ENCODE measurements at places on chromosomes 2 and 18.

GRCh38 chr18:64956465-64956864 lies 794.3 kb upstream of the CDH7 start:
- no peak for DNase-seq

GRCh38 chr2:224407241-224407701 lies 5.4 kb upstream of the FAM124B start:
- no peak for DNase-seq

- DNase-seq = no peak
Measured at GRCh38 chr18:22465859-22466457, 48.2 kb upstream of the CTAGE1 start.

- DNase-seq = no peak
Measured at GRCh38 chr2:169172151-169172735, 102.9 kb downstream of the DHRS9 start.

- DNase-seq = no peak
Measured at GRCh38 chr18:36179562-36180355, 7.5 kb upstream of the MOCOS start.

DNA sequence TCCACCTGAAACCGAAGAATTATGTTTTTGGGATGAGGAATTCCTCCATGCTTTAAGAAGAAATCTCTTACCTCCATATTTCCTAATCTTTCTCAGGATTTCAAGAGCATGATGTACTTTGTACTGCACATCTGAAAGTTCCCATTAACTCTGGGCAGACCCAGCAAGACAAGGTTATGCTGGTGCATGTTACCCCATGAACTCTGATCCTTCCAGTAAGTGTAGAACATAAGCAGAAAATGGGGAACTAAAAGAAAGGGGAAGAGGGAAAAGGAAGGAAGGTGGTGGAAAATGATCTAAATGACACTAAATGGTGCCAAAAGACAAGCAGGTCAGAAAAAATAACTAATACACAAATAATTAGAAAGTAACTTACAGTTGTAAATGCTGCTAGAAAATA lies 50.7 kb downstream of the STRN start:
- DNase-seq = no peak

GRCh38 chr2:88110830-88111229 lies 17.0 kb downstream of the FABP1 start:
- no peak for DNase-seq

GRCh38 chr2:238467792-238468191 lies 41.1 kb downstream of the ASB1 start:
- no peak for DNase-seq

GRCh38 chr2:230312638-230313037 lies 14.4 kb upstream of the SP140L start:
- no peak for DNase-seq

- no peak for DNase-seq
Measured at GRCh38 chr2:30702694-30703093, 104.6 kb downstream of the CAPN13 start.

DNA sequence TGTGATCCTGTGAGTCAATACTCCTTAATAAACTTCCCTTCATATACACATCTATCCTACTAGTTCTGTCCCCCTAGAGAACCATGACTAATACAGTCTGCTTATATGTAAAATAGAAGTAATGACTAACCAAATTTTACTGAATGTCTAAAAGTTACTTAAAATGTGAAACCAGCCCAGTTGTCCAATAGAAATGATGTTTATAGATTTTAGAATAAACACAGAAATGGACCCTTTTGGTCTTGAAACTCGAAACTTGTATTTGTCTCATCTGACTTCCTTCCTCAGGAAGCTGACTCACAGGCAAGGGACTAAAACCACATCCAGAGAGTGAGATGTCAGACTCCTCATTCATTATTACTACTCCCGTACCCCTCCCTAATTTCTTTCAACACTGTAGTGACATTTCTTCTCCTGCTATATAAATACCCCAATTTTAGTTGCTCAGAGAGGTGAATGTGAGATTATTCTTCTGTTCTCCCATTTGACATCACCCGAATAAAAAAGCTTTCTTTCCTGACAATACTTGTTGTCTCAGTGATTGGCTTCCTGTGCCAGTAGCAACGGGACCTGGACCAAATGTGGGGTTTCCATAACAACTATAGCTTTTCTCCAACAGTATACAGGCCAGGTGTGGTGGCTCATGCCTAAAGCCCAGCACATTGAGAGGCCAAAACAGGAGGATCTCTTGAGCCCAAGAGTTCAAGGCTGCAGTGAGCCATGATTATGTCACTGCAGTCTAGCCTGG lies 486.0 kb downstream of the ERBB4 start:
- DNase-seq = no peak

- DNase-seq = no peak
Measured at GRCh38 chr2:121696410-121696930, 40.2 kb downstream of the NIFK start.

- DNase-seq = no peak
Measured at GRCh38 chr2:36650031-36650829, 46.3 kb upstream of the VIT start.

DNA sequence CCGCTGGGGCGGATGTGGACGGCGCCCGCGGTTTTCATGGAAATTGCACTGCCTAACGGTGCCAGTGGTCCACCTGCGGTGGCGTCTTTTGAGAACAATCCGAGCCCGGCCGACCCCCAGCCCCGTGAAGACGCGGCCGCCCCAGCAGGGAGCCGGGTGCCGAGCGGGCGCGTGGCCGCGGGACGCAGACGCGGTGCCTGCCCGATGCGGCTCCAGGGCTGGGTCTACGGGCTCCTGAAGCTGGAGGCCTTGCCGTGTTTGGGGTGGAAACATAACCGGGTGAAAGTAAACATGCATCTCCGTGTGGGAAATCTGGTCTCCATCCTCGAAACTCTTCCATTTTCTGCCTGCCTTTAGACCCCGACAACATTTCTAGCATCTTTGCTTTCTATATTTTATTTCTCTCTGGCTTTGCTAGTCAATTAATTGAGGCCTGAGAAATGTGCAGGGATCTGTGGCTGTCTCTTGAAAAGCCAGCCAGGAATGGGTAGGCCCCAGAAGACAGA lies 572 bp downstream of the INPP4A start:
- no peak for DNase-seq

DNA sequence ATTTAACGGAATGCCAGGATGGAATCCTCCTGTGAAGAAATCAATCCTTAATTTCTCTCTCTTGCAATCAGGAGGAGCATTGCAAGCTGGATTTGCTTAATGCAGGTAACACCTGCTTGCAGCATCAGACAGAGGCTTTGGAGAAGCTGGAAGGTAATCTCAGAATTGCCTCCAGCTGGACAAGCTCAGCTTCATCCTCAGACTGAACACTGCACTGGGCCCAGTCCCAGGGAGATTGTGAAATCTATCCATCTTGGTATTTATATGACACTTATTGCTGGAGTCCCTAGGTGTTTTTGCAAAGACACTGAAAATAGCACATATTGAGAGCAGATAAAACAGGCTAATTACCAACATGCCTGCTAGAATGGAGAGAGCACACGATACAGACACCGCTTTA lies 179.4 kb upstream of the SESTD1 start:
- no peak for DNase-seq

DNA sequence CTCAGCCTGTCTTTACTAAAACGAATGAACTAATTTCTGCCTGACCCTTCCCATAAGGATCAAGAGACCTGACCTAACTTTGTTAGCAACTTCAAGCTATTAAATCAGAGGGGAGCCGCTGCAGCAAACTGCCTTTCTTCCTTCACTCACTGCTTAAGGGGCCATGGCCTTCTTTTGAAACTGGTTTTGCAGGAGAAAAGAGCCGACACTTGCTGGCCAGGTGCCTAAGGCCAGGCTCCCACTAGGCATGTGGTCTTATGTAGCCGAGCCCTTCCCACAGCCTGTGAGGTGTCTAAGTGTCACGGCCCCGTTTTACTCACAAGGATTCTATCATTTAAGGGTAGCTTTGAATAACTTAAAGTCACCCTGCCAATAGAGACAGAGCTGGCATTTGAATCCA lies 130.8 kb downstream of the ZNF236 start:
- no peak for DNase-seq

DNA sequence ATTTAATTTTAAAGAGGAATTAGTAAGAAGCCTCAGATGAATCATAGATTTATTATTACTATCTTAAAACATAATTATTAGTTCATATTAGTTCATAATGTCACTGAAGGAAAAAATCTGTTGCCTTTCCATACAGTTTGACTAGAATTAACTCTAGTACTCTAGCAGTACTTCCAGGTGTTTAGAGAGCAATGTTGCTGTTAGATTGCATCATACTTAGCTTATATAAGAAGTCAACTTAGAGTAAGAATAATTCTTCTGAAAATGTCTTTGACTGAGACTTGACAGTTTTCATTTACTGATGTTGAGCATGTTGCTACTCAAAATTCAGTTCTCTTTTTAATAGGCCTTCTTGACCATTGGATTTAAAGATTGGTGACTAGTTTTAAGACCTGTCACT lies 4.7 kb downstream of the RAB3GAP1 start:
- DNase-seq = no peak

DNA sequence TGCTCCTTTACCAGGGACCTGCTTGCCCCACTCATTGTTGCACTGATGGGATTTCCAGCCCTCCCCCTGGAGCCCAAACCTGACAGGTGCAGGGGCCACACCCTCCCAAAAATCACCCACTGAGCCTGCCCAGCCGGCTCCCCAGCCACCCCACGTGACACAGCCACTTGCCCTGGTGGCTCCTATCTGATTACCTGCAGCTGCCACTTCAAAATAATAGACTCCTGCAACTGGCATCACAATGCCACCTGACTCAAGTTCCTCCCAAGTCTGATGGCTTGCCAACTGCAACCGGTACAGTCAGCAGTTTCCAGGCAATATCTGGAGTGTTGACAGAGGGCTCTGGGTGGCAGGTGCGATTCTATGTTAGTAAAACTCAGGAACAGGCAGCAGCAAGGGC lies 66.2 kb downstream of the CRACDL start:
- DNase-seq = peak; percentile 88

DNA sequence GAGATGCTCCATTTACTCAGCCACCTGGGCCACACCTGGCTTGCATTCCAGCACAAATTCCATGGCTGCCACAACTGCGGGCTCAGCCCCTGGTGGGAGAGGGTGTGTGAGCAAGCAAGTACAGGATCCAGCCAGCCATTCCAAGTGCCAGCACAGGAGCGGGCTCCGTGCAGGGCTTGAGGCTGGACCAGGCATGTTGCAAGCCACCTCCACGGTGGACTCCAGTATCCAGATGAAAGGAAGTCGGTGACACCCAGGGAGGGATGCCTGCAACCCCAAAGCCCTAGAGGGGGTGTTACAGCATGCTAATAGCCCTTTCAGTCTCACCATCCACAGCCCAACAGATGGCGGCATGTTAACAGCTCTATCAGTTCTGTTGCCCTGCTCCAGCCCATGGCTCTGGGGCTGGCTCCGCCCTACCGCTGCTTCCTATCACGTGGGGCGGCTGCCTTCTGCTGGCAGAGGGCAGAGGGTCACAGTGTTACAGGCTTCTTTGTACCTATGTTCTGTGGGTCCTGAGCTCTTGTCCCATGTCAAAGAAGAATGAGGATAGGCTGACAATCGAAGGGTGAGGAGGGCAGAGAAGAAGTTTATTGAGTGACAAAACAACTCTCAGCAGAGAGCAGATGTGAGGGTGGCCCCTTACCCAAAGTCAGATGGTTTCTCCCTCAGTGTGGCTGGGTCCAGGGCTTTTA lies 11.7 kb upstream of the GORASP2 start:
- DNase-seq = no peak

GRCh38 chr2:26590980-26591618 lies 50.1 kb downstream of the CIB4 start:
- no peak for DNase-seq

DNA sequence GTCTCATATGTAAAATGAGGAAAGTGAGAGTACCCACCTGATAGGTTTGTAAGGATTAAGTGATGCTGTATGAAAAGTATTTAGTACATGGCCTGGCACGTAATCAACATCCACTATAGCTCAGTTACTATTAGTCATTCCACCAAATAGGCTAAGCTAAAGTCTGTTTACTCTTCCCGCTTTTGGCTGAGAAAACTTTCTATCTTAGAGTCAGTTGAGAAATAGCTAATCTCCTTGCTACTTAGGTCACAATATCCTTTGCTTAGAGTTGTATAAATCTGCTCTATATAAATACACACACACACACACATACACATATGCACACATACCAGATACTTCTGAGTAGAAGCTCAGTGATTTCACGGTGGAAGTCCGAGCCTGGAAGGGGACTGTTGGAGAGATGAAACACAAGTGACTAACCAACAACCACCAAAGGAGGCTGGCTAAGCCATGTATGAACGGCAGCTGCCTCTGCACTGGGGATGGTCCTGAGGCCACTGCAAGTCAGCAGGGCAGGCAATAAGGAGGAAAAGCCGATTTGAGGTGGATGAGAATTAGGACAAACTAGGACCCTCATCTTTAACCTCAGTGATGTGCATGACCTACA lies 104.6 kb upstream of the EPHA4 start:
- DNase-seq = no peak

- DNase-seq = no peak
Measured at GRCh38 chr2:121103960-121104359, 181.0 kb downstream of the TFCP2L1 start.

DNA sequence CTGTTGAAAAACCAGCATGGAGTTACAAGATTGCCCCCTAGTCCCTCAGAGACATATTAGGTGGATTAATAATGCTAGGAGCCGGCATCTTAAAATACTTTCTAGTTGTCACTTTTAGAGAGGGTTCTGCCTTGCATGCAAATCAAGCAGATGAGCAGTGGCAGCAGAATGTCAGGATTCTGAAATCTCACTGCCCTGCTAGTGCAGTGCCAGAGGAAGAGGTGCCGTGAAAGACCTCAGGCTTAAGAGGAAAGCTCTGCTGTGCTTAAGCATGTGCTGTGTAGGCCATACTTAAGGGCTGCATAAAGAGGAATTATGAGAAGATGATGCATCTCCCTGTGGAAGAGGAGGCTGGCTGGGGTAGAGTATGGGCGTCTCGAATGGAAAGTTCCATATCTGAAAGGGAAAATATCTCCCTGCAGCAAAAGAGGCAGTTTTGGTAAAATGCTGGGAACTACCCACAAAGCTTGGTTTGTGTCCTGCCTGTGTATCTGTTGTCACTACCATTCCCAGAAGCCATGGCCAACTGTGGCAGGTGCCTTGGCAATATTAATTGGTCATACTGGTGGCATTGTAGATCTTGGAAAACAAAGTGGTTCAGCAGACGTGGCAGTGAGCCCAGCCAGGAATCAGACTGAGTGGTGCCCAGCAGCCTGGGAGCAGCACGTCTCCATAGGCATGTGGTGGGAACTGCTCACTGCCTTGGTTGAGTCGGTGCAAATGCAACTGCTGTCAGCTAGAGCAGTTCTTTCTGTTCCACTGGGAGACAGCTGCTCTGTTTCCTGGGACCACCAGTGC lies 131.9 kb downstream of the EVA1A start:
- no peak for DNase-seq
